ENCODE measurements at places on chromosomes 3 and 15.

GRCh38 chr3:41244620-41245336 is 45.5 kb downstream of the CTNNB1 start:
- no peak for DNase-seq

- DNase-seq: no peak
These were observed 2.8 kb downstream of the FOXB1 start for GRCh38 chr15:60006873-60007272.

GRCh38 chr3:128584412-128585020 is 66.1 kb downstream of the RPN1 start:
- DNase-seq: no peak

- DNase-seq: no peak
These were observed 35.2 kb downstream of the ARMC8 start for GRCh38 chr3:138222131-138222941.

DNA sequence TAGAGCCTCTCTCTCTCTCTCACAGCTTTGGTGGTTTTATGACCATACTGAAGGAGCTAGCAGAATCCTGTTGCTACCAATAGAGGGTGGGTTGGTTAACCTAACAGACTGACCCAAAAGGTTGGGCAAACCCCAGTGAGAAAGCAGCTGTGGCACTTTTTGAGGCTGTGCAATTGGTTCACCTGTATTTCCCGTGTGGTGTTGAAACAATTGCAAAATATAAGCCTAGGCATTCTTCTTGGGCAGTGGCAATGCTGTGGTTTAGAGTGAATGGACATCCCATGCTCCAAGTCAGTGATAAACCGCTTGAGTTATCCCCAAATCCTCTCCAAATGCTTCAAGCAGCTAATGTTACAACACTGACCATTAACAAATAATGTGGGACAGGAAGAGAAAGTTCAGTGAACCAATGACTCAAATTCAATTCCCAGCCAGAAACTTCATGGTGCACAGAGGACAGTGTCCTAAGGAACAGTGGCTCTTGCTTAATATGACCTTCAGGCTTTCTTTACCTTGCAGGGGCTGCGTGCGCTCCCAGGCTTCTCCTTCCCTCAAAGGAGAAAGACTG is 261.9 kb upstream of the ICE2 start:
- peak; percentile 73 for DNase-seq

GRCh38 chr3:36633060-36633459 is 131.3 kb downstream of the DCLK3 start:
- no peak for DNase-seq

GRCh38 chr3:186976837-186977750 is 46.8 kb downstream of the ST6GAL1 start:
- no peak for DNase-seq

- DNase-seq: no peak
These were observed 329.5 kb downstream of the GABRB3 start for GRCh38 chr15:26443321-26443720.

DNA sequence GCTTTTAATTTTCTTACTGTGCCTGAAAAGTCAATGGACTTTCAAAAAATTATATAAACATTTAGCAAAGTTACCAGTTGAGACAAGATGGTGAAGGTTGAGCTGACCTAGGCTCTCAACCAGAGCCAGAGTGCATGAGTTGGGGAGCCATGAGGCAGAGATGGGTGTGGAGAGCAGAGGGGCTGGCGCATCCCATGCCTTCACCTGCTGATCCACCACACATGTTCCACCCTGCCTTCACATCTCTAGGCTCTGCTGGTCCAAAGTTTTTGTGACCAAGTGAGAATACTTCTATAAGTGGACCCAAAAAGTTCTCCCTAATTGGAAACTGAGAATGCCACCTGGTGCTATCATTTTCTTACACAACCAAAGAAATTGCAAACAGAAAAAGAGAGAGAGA is 47.3 kb downstream of the CCR3 start:
- DNase-seq: no peak

GRCh38 chr3:151283907-151284461 is 5.6 kb upstream of the P2RY14 start:
- DNase-seq: no peak

- no peak for DNase-seq
These were observed 49.8 kb downstream of the IQSEC1 start for GRCh38 chr3:13023235-13023970.

GRCh38 chr15:72237029-72237852 is 6.3 kb upstream of the PKM start:
- DNase-seq: peak; percentile 83

DNA sequence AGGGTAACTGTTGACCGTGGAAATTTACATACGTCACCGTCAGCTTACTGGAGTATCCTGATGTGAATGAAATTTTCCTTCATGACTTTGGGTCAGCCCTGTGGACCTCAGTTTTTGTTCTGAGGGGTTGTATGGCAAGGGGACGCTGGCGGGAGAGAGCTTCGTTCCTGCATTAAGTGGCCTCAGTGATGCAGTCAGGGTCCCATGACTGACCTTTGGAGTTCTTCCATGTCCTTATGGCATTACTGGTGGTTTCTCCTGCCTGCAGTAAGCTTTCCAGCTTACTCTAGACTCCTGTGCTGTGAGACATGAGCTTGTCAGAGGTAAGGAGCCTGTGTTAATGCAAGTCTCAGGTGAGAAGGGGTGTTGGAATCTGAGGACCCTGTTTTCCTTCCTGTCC is 1.8 kb downstream of the CD276 start:
- no peak for DNase-seq

GRCh38 chr3:189947948-189948723 is 172.6 kb downstream of the P3H2 start:
- no peak for DNase-seq

DNA sequence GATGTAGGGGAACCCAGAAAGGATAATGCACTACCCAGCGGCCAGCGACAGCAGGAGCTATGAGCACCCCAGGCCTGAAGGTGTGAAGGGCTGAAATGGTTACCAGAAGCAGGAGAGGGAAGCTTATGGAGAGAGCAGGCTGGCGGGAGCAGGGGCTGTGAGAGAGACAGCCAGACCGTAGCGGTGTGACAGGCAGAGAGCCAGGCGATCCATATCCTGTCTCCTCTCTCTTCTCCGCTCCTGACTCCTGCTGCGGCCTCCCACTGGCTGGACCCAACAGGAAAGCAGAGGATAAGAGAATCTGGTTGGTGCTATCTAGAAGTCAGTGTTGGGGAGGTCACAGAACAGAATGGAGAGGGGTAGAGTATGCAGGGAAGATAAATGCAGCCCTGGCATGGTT is 49.9 kb downstream of the BTD start:
- no peak for DNase-seq

GRCh38 chr3:42639192-42639591 is 14.3 kb upstream of the ZBTB47 start:
- DNase-seq: no peak

DNA sequence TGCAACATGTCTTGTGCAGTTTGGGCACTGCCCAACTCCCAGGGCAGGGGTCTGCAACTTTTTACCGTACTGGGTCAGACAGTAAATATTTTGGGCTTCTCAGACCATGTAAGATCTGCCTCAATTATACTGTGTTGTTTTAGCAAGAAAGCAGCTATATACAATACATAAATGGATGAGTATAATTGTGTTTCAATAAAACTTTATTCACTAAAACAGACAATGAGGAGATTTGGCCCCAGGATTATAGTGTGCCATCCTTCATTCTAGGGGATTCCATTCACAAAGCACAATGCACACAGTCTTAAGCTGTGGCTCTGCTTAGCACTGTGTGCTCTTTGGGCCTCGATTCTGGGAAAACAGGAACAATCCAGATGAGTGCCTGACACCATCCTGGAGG is 354.4 kb upstream of the PROK2 start:
- DNase-seq: no peak

GRCh38 chr3:162141272-162141791 is 644.7 kb downstream of the OTOL1 start:
- no peak for DNase-seq

DNA sequence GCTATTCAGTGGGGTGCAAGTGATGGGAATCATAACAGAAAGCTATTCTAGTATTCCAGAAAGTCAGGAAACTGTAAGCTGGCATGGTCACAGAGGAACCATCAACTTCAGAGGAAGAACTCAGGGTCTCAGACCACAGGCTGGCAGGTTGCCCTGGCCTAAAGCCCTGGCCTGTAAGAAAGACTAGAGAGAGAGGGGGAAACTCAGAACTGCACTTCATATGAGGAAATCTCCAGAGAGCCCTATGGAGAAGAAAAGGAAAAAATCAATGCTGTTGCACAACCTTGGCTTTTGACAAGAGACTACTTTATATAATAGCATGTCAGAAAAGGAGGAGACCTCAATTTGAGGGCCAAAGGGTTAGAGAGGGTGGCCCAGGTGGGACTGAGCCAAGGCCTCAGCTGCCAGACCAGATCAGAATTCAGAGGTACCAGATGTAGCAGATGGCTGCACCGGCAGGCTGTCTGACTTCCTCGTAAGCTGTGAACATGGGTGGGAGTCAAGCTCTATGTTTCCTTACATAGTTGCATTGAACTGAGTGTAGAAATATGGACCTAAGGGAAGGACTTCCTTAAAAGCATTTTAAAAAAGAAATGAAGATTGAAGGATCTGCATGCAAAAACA is 333.8 kb downstream of the PDCD6IP start:
- DNase-seq: no peak

GRCh38 chr3:72018343-72018984 is 233.5 kb upstream of the PROK2 start:
- no peak for DNase-seq

DNA sequence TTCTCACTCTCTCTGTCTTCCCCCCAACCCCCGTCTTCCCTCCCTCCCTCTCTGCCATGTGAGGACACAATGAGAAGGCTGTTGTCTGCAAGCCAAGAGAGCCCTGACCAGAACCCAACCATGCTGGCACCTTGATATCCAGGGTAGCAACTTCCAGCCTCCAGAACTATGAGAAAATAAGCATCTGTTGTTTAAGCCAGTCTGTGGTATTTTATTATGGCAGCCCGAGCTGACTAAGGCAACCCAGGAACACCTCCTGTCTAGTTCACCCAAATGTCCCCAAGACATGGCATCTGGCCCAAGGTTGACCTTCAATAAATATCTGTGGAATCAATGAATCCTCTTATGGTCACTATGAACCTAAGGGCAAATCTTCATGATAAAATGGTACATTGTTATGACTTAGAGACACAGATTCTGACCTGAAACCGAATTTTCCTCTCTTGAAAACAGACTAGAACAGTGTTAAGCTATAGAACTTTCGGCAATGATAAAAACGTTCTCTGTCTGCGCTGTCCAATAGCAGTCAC is 26.5 kb downstream of the RFTN1 start:
- no peak for DNase-seq

DNA sequence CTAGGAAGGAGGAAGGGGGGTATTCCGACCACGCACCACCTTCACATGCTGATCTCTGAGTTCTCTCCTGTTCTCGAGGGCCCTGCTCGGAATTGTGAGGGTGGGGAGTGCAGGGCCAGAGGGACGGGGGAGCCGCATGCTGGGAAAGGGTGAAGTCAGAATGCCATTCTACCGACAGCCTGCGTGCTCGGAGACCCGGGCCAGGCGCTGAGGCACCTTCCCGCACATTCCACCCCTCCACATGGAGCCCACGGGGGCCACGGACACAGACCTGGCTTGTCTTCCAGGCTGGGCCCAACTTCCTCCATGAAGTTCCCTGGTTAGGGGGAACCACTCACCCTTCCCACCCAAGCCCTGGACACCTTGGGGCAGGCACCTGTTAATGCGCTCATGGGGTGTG is 28.7 kb upstream of the PIGZ start:
- DNase-seq: no peak

DNA sequence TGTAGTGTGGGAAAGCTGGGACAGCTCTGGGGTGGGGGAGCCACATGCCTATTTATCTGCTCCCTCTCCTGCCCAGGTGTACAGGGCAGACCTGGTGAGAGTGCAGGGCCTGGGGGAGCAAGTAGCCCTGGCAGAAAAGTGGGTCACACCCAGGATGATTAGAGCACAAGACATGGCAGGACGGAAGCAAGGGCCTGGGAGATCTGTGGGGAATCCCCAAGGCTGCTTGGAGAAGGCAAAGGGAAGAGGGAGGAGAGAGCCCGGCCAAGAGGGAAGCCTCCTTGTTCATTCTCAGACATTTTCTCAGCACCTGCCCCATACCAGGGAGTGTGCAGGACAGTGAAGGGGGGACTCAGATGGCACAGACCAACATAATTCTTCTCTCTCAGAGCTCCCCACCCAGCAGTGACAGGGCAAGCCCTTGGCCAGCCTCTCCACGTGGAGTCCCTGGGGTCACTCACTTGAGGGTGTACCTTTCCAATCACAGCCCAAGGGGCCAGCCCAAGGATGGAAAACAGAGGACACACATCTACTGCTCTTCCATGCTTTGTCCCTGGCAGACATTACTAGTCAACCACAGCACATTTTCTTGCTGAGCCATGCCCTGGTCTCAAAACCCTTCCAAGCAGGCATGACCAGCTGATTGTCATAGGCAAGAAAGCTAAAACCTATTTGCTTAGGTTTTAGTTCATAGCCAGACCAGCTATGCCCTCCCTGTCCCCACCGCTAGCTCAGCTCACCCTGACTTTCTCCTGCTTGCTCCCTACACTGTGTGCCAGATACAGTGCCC is 4.9 kb upstream of the DUSP7 start:
- DNase-seq: no peak

DNA sequence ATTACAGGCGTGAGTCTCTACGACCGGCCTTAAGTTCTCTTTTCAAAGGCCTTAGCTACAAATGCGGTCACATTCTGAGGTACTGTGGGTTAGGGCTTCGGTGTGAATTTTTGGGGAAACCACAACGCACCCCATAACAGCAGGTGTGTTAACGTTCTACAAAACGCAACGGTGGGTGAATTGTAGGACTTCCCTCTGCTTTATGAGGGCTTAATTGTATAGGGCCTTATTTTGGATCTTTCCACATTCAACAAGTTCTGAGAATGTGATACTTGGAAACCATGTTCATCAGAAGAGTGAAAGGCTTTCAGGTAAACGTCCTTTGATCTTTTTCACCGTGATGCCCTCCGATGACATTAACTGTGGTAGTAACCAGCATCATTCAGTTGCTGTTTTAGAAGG is 998.6 kb upstream of the CFAP20DC start:
- no peak for DNase-seq

Measured in epithelial cell of proximal tubule (primary cell).